Skin of body (tissue), 3 donors: ENCODE measurements at places on chromosomes 7 and 10.

DNA sequence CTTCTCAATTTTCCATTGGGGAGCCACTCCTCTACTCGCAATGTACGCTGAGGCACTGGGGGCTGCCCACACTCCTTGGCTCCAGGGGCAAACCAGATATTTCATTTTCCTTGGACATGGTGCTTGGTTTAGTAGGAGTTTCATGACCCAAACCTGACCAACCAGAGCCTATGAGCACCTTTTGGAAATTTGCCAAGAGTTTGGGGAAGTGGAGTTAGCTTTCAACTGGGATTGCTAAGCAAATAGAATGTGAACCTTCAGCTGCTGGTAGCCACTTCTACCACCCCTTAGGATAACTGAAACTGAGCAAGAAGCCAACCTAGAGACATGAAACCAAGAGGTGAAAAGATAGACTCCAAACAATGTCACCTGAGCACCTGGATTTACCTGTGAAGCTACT is 74.9 kb upstream of the COL13A1 start:
- DNase-seq: no peak

GRCh38 chr10:37865957-37866803 is 8.8 kb upstream of the ZNF248 start:
- no peak for DNase-seq

DNA sequence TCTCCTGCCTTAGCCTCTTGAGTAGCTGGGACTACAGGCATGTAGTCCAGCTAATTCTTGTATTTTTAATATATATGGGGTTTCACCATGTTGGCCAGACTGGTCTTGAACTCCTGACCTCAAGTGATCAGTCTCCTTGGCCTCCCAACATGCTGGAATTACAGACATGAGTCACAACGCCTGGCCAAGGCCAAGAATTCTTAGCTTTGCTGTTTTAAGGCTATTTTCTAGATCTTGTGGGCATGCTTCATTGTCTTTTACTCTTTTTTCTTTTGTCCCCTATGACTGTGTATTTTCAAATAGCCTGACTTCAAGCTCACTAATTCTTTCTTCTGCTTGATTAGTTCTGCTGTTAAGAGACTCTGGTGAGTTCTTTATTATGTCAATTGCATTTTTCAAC is 56.4 kb upstream of the TAS2R16 start:
- DNase-seq: no peak

GRCh38 chr7:44637788-44638594 is 31.6 kb downstream of the OGDH start:
- DNase-seq: no peak

GRCh38 chr10:16643502-16643901 is 121.8 kb upstream of the C1QL3 start:
- no peak for DNase-seq
